Stimulated activated CD8-positive, alpha-beta memory T cell treated with anti-CD3 and anti-CD28 coated beads, Interleukin-2, amount 100 ng/mL, for 1 hour (primary cell): ENCODE measurements at places on chromosomes 2 and 18.

GRCh38 chr2:234680688-234681619, 184.1 kb upstream of the ARL4C start:
- no peak for DNase-seq

DNA sequence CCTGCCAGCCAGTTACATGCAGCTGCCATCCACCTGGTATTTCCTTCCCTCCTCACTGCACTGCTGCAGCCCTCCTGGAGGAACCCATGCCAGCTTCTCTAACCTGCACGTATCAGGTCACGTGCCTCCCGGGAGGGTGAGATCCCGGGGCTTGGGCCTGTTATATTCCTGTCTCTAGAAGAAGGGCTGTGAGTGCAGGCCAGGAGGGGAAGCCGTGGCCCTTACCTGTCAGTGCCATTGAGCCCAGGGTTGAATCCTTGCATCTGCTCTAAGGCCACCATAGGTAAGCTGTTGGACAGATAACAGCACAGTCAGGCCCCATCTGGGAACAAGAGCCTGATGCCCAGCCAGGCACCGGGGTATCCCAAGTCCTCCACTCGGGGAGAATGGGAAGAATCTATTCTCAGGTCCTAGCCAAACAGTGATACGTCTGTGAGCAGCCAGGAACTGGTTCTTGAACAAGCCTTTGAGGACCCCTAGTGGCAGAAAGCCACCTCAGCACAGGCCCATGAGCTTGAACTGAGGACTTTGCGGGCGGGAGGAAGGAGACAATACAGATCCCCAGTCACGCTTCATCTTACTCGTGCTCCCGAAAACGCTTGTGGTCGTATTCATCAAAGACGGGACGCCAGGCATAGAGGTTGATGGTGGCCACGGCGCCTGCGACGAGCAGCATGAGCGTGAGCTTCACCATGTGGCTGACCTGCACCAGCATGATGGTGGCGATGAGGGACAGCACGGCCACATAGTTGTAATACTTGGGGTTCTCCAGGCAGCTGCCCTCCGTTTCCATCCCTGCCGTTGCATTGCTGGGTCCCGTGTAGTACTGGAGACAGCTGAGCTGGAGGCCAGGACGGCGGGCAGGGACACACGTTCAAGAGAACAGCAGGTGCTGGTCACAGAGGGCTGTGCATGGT, 34.4 kb downstream of the CENPO start:
- peak; percentile 46 for DNase-seq

- no peak for DNase-seq
Measured at GRCh38 chr18:68796936-68797690, 767 bp upstream of the CCDC102B start.

DNA sequence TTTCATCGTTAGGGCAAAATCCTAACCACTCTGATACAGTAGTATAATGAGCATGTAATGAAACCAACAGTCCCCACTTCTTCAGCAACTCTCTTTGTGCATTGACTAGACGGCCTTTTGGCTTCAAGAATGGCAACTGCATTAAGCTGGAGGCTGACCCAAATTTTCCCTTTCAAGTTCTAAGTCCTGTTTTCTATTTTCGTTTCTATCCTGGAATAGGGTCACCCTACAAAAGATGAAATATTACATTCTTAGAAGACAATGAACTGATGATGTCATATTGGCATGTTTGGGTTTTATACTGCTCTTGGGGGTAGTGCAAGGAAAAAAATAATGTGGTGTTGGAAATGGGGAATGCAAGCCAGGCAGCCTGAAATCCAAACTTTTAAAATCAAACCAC, 254.4 kb downstream of the ETAA1 start:
- no peak for DNase-seq

DNA sequence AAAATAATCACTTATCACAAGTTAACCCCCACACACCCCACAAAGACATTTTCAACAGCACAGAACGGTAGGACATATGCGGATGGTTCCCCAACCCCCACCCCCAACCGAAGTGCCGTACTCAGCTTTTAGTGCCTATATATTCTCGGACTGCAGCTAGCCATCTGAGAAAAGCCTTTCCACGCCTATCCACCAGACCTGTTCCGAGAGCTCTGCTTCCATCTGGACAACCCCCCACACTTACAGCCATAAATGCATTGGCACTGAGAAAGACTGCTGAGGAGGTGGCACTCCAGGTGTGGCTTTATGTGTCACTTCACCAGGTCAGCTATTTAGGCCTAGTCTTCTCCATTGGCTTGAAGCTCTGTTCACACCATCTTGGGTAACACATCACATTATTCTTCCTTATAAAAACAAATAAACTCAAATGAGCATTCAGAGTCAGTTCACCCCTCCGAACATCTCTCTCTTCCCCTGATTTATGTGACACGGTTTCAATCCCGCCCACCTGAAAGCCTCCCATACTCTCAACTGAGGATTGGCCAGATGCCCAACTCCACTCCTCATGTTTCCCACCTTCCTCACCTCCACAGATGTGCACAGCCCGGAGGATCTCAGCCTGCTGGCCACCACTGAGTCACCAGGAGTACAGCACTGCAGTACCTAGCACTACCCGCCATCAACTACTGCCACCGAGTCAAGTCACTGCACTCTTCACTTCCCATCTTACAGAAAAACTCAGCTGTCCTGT, 127.4 kb downstream of the CACNB4 start:
- DNase-seq, result no peak

DNA sequence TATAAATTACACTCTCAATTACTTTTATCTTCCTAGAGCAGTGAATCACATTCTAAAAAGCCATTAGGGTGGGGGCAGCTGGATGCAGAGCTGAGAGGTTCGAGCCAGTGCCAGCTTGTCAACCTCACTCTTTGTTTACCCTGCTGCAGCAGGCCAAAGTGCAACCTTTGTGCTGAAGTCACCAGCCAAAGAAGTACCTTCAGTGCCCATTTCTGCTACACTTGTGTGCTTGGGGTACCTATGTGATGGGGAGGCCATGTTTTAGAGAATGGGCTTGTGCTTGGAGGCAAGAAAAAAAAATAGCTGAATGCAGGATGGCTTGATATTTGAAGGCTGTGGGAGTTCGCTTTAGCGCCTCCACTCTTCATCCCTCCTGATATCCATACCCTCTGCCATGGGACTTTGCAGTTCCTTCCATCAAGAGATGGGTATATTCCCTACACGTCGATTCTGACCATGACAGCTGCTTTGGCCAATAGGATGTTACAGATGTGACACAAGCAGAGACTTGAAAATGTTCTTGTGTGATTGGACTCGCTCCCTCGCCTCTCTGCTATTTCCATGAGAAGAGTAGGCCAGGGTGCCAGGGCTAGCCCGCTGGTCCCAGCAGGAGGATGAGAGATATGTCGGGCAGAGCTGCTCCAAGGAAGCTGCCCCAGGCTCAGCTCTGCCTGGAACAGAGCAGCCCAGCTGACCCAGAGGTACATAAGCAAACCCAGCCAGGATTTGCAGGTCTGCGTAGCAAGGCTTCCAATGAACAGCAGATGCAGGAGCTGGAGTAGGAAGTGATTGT, 12.7 kb upstream of the FZD5 start:
- DNase-seq, result no peak

GRCh38 chr2:101038455-101039255, 36.6 kb downstream of the RPL31 start:
- no peak for DNase-seq

- DNase-seq, result no peak
Measured at GRCh38 chr2:136065907-136066306, 52.0 kb downstream of the CXCR4 start.

- DNase-seq, result no peak
Measured at GRCh38 chr2:67548317-67549201, 151.4 kb downstream of the ETAA1 start.

DNA sequence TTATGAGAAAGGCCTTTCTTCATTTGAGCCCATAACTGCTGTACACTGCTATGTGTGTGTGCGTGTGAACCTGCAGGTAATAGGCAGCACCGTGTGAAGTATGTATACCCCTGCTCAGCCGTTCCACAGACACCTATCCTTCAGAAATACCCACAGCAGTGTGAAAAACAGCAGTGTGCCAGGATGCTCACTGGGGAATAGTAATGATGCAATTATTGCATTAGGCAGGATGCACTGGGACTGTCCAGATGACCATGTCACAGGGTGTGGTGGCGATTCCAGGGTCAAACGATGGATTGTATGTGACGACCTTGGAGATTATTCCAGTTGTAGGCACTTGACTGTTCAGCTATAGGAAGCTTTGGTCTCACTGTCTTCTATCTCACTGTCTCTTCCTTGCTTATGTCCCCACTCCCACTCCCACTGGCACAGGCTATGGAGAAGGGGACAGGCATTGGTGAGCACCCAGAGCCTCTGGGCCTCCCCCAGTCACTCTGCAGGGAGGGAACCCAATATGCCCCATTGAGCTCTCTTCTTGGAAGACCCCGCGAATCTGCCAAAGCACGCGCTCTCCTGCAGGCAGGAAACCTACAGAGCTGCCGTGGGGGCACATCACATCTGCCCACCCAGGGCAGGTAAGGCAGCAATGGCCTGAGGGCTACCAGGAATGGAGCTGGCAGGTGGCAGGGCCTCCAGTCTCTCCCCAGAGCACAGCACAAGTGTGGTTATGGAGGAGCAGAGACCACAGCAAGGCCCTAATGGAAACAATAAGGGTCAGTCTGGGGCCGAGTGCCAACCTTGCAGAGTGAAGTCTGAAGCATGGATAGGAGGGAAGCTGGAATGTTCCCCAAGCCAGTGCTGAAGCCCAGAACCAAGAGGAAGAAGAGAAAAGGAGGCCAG, 518.9 kb upstream of the RAB6C start:
- DNase-seq, result no peak

DNA sequence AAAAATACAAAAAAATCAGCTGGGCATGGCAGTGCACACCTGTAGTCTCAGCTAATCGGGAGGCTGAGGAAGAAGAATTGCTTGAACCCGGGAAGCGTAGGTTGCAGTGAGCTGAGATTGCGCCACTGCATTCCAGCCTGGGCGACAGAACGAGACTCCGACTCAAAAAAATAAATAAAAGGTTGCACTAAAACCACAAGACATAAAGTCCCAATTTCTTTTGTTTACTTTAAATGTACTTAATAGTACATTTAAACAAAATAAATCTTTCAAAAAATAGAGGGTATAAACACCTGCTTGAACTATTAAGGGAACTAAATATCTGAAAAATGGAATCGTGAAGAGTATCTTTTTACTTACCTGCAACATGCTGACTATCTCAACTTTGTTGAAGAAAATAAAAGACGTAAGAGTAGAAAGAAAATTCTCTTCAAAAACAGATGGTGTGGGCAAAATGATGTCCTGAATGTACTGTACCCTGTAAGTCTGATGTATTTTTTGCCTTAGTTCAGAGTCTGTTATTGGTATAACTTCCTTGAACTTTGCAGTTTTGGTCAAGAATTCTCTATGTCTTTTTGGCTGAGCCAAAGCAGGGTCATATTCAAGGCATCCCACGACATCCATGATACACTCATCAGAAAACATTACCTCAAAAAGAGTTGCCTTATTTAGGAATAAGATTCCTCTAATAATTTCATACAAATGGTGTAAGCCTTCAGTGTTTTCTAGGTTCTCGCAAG, 19.2 kb downstream of the PPP4R3B start:
- no peak for DNase-seq

GRCh38 chr2:172806493-172806892, 70.8 kb downstream of the RAPGEF4 start:
- no peak for DNase-seq
